Activated CD4-positive, alpha-beta T cell treated with anti-CD3 and anti-CD28 coated beads, Interleukin-2, amount 10 ng/mL, durations not matched to agents 7 days and 5 days (primary cell): ENCODE measurements at places on chromosomes 4 and X.

- DNase-seq, result no peak
Observed at GRCh38 chrX:99914635-99915034, 495.4 kb downstream of the PCDH19 start.

DNA sequence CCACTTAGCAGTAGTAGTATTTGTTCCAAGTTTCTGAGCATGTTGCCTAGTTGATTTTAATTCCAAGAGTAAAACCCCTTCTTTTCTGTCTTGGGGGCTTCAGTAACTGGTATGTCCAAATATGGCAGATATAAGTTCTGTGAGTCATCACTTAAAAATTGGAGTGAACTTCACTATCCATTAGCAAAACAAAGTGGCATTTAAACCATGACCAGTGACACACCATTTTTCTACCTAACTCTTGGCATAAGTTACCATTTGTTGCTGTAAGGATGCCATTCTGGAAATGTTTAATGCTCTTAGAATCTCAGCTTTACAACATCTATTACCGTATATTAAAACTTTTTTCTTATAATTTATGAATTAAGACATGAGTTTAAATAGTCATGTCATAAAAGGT is 102.0 kb downstream of the CBR4 start:
- no peak for DNase-seq

- DNase-seq, result no peak
Observed at GRCh38 chr4:81257816-81258215, 42.8 kb upstream of the PRKG2 start.

DNA sequence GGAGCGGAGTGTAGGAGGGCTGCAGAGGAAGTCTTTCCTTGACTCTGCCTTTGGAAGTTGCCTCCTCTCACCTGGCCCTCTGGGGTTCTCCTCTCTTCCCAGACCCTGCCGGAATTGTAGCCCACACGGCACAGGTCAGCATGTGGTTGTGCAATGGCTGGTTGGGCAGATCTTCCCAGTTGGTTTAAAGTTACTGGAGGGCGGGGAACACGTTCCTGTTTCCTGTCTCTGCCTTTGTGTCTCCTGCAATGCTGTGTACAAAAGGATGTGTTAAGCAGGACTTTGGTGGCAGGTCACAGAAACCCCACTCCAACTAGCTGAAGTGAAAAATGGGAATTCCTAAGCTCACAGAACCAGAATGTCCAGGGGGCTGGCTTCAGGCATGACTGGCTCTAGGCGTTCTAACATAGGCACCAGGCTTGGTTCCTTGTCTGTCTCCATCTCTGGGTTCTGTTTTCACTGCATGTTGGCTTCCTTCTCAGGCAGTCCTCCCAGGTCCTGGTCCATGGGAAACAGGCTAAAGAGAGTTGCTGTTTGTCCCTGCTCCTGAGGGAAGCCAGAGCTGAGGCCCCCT is 19.9 kb downstream of the SORCS2 start:
- DNase-seq, result no peak

DNA sequence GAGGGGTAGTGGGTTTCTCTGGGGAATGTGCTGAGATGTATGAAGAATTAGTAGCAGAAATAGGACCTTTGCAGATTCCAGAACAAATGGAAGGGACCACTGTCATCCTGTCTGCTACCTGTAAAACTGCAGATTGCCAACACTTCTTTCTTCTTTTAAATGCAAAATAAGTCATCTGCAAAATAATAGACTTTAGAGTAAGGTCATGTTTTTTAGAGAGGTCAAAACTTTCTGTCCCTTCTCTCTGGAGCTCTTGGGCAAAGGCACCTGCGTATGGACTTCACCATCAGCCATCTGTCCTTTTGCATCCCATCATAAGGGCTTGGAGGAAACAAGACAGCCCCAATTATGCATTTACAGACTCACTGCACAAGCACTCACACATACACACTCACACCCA is 121.1 kb upstream of the PPARGC1A start:
- no peak for DNase-seq

- no peak for DNase-seq
Observed at GRCh38 chr4:86302251-86302650, 57.6 kb downstream of the MAPK10 start.

DNA sequence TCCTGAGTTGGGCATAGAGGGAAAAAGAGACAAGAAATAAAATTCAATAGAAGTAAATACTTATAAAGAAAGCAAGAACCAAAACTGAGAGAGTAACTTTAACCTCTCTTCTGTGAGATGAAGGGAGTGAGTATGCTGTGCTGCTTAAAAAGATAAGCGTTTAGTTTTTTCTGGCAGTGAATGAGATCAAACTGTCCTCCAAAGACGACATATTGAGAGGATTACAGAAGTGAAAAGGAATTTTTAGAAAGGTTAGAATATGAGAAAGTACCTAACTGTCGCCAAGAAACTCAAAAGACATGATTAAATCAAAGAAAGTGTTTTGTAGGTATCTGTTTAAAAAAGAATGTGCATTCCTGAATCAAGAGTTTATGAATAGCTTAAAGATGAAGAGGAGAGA is 16.0 kb downstream of the GAB1 start:
- no peak for DNase-seq

GRCh38 chr4:14157262-14157661 is 529.7 kb upstream of the BOD1L1 start:
- DNase-seq, result no peak

GRCh38 chr4:134327274-134328122 is 125.9 kb upstream of the PABPC4L start:
- no peak for DNase-seq

GRCh38 chr4:52103319-52103718 is 52.2 kb downstream of the SPATA18 start:
- DNase-seq, result no peak

DNA sequence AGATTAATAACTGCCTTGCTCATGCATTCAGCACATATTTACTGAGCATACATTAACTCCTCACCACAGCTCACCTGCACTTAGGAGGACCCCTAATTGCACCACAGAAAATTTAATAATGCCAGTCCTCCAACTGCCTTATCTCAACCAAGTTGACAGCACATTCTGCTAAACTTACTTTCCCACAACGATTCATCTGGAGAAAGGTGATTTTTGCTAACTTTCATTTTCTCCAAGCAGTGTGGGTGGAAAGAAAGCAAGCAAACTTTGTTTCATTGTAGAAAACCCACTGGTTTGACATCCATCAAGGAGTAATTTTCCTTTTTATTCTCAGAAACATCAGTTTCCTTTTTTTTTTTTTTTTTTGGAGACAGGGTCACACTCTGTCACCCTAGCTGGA is 49.1 kb downstream of the RASGEF1B start:
- no peak for DNase-seq

GRCh38 chrX:10109695-10110094 is 47.1 kb upstream of the CLCN4 start:
- no peak for DNase-seq

DNA sequence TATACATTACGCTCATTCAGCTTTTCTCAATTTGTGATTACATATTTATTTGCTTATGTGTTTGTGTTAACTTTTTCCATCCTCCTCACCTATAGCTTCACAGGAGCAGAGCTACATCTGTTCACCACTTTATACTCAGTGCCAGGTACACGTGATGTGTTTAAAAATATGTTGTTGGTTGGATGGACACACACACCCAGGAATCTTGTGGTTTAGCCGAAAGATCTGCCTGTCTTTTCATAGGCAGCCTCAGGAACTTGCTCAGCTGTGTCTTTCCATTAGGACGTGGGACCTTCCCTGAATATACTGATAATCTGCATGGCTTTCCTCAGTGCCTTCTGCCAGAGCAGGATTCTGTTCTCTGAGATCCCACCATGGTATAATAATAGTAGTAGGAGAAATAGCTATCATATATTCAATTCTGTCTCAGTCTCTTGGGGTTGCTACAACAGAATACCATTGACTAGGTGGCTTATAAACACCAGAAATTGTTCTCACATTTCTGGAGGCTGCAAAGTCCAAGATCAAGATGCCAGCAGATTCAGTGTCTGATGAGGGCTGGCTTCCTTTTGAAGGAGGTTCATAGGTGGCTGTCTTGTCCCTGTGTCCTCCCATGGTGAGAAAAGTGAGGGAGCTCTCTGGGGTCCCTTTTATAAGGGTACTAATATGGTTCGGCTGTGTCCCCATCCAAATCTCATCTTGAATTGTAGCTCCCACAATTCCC is 50.0 kb upstream of the SOD3 start:
- no peak for DNase-seq

DNA sequence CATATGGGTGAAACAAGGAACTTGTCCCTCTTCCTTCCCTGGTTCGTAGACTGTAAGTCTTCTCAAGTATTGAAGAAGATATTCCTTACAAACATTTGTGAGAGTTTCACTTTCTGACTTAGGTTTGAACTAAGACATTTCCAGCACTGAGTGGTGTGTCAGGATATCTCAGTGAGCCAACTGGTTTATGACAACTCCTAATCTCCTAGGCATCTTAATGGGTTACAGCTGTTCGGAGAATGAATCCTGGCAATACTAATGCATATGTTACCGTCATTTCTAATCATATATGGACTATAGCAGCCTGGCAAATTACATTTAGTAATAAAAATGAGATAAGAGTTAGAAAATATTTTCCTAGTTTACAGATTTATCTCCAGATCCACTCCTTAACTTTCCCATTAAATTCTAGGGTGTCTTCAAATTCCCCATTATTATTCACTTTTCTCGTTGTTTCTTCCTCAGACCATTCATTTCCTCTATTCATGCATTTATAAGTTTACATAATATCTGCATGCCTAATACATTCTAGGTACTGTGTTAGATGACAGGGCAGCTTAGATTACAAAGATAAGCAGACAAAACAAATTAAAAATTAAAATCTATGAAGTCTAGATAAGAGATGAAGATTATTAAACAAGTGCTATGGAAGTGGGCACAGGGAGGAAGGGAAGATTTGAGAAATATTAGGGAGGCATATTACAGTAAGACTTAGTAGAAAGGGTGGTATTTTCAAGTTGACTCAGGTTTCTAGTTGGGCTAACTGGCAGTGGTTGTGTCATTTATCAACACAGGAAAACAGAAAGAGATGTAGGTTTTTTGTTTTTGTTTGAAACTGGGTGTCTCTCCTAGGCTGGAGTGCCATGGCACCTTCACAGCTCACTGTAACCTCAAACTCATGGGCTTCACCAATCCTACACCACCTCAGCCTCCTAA is 173.9 kb downstream of the WDFY3 start:
- no peak for DNase-seq

DNA sequence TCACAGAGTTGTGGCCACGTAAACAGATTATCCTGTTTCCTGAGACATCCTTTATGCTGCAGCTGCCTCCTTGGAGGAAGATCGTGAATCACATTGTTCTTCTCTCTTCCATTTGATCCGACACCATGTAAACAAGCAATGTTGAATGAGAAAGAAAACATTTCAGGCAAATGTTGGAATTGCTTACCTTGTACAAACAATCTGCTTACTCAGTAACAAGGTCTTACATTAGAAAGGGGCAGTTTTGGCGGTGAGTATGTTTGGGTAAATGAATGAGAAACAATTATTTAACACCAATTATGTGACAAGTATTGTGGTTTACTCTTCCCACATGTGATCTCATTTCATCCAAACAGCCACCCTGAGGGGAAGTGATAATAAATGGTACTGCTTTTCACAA is 637.8 kb downstream of the RAB28 start:
- DNase-seq, result no peak

- no peak for DNase-seq
Observed at GRCh38 chrX:39169976-39170375, 368.7 kb downstream of the MID1IP1 start.

DNA sequence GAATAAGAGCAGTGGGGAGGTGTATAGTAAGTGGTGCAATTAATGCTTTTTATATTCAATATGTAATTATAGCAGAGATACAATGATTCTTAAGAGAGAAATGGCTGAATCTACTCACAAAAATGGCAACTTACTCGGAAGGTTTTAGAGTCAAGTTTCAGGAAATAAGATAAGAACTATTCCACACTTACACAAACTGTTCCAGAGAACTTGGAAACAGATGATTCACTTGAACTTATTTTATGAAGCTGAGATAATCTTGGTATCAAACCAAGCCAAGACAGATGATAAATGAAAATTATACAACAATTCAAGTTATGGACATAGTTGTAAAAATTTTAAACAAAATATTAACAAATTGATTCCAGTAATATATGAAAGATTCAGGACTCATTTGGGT is 311.3 kb upstream of the HS3ST1 start:
- no peak for DNase-seq

GRCh38 chrX:38898261-38898660 is 97.0 kb downstream of the MID1IP1 start:
- DNase-seq, result no peak

DNA sequence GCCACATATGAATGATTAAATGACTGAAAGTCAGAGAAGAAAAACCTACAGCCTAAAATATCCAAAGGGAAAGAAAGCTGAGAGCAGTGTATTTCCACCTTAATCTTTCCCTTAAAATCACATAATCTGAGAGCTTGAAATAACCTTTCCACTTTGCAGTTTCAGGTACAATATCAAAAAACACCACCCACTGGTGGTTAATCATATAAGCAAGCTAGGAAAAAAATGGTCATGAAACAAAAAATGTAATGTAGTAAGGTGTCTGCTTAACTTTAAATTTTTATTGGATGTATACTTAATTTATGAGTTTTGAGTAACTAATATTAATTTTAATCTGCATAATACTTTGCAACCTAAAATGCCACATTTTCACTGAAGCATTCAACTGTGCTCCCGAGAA is 3.2 kb downstream of the PRDM5 start:
- no peak for DNase-seq

- DNase-seq, result no peak
Observed at GRCh38 chr4:174681723-174682300, 147.2 kb downstream of the GLRA3 start.

DNA sequence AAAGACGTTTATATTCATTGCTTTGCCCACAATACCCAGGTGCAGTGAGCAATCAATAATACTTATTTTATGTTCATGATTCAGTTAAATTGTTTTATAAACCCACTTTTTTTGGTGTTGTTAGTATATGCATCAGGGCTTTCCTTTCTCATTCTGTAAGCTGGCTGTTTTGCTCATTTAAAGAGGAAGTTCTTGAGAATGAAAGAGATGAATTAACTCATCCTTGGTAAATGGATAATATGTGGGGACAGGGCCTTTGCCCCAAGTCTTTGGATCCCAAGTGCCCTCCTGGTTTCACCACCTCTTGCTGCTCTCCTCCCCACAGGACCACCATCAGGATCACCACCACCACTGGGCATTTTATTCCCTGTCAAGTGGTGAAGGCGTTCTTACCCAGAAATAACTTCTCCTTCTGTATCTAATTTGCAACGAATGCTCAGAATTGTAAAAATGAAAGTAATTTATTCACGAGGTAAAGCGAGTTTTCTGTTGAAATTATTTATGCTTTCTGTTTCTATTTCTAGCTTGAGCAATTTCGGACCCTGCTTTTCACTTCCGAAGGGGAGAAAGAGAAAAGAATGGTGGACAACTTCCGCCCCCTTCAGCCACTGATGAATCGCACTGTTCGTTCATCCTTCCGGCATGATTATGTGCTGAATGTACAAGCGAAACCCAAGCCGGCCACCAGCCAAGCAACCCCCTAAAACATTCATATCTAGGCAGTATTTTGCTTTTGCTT is 8.2 kb upstream of the ZRSR2 start:
- DNase-seq, result peak; percentile 14
